Activated CD4-positive, alpha-beta T cell treated with anti-CD3 and anti-CD28 coated beads for 36 hours (primary cell): ENCODE measurements at places on chromosomes 12 and 14. TPM values are rescaled to one million over a fixed set of nuclear protein-coding genes. Genes with fewer than 3 reads are reported as not detected.

DNA sequence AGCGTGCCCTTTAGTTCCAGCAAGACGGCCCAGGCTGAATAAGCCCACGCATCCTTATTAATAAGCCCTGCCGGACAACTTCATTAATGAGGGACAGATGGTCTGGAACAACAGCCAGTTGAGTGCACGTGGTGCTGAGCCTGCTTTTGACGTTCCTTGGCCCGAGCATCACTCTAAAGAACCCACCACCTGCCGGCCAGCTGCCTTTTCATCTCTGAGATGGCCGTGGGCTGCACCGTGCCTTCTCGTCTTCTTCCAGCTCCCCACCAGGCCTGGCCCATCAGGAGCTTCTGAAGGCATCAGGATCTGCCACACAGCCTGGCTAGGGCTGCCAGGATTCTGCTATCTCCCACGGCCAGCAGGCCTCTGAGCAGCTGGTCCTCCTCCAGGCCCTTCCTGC lies 80.0 kb downstream of the AACS start:
- no peak for DNase-seq

- DNase-seq, result no peak
These were observed 152.8 kb upstream of the WSCD2 start for GRCh38 chr12:107976331-107976730.

GRCh38 chr12:109892748-109893147 lies 7.3 kb upstream of the TCHP start:
- peak; percentile 19 for DNase-seq

GRCh38 chr12:130595566-130595965 lies 120.5 kb downstream of the RIMBP2 start:
- DNase-seq, result no peak

- no peak for DNase-seq
These were observed 116.3 kb upstream of the PRICKLE1 start for GRCh38 chr12:42705863-42706262.

GRCh38 chr14:38442208-38442607 lies 186.3 kb upstream of the CLEC14A start:
- no peak for DNase-seq

DNA sequence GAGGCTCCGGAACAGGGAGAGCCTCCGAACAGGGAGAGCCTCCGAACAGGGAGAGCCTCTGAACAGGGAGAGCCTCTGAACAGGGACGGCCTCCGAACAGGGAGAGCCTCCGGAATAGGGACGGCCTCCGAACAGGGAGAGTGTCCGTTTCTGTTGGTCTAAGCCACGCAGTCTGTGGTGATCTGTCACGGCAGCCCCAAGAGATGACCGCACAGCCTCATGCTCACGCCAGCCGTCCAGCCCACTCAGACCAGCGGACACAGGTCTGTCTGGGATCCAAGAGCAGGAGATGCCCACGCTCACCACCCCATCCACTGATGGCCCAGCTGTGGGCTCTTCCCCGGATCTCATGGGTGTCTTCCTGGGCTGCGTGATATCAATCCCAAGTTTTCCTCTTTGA lies 33.3 kb downstream of the GALNT9 start:
- DNase-seq, result no peak

DNA sequence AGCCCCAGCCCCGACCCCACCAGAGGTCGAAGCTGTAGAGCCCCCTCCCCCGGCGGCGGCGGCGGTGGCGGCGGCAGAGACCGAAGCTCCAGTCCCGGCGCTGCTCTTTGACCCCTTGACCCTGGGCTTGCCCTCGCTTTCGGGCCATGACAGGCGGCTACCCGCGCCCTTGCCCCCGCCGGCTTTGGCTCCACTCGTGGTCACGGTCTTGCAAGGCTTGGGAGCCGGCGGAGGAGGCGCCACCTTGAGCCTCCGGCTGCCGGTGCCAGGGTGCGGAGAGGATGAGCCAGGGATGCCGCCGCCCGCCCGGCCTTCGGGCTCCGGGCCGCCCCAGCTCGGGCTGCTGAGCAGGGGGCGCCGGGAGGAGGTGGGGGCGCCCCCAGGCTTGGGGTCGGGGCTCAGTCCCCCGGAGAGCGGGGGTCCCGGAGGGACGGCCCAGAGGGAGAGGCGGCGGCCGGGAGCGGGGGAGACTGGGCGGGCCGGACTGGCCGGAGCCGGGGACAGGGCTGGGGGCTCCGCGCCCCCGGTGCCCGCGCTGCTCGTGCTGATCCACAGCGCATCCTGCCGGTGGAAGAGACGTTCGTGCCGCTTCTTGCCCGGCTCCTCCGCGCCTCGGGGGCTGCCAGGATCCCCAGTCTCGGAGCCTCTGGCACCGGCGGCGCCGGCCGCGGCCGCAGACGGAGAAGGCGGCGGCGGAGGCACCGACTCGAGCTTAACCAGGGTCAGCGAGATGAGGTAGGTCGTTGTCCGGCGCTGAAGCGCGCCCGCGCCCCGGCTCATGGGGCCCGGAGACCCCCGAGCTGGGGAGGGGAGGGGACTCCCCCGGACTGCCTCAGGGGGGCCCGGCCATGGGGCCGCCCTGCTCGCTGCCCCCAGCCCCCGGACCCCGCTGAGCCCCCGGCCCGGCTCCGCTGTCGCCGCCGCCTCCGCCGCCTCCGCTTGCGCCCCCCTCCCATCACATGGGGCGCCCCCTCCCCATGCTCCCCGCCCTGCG lies 778 bp downstream of the AGAP2 start:
- DNase-seq, result no peak

DNA sequence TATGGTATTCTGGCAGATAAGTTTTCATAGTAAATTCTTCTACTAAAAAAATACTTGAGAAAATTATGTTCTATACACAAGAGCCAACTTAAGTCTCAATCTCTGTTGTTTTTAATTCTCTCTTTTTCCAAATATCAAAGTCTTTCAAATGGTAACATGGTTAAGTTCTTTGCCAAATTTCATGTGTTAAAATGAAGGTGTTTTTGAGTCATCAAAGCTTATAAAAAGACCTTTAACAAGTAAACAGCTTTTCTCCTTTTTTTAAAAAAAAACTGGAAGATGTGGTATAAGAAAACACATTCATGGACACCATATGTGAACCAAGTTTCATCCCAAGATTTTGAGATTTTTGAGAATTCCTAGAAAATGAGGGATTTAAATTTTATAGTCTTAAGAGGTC lies 111.3 kb downstream of the FOXG1 start:
- DNase-seq, result no peak

GRCh38 chr12:32116897-32117296 lies 10.2 kb downstream of the BICD1 start:
- DNase-seq, result no peak

- no peak for DNase-seq
These were observed 98.3 kb downstream of the CFAP54 start for GRCh38 chr12:96587691-96588090.

GRCh38 chr12:12270226-12270625 lies 3.4 kb upstream of the LRP6 start:
- DNase-seq, result no peak

- no peak for DNase-seq
These were observed 3.4 kb downstream of the PTCSC3 start for GRCh38 chr14:36173161-36173560.

DNA sequence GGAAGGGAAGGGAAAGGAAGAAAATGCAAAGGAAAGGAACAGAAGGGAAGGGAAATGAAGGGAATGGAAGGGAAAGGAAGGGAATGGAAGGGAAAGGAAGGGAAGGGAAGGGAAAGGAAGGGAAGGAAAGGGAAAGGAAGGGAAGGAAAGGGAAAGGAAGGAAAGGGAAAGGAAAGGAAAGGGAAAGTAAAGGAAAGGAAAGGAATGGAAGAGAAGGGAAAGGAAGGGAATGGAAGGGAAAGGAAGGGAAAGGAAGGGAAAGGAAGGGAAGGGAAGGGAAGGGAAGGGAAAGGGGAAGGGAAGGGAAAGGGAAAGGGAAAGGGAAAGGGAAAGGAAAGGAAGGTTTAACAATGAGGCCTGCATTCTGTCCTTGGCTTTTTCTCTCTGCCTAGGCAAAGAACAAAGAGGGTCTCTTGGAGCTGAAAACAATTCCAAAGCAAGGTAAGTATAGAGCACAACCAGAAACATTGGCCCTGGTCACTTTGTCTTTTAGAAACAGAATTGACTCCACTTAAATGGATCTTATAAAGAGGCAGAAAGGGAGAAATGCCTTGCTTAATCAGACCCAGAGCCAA lies 525.9 kb upstream of the TMPO start:
- no peak for DNase-seq

DNA sequence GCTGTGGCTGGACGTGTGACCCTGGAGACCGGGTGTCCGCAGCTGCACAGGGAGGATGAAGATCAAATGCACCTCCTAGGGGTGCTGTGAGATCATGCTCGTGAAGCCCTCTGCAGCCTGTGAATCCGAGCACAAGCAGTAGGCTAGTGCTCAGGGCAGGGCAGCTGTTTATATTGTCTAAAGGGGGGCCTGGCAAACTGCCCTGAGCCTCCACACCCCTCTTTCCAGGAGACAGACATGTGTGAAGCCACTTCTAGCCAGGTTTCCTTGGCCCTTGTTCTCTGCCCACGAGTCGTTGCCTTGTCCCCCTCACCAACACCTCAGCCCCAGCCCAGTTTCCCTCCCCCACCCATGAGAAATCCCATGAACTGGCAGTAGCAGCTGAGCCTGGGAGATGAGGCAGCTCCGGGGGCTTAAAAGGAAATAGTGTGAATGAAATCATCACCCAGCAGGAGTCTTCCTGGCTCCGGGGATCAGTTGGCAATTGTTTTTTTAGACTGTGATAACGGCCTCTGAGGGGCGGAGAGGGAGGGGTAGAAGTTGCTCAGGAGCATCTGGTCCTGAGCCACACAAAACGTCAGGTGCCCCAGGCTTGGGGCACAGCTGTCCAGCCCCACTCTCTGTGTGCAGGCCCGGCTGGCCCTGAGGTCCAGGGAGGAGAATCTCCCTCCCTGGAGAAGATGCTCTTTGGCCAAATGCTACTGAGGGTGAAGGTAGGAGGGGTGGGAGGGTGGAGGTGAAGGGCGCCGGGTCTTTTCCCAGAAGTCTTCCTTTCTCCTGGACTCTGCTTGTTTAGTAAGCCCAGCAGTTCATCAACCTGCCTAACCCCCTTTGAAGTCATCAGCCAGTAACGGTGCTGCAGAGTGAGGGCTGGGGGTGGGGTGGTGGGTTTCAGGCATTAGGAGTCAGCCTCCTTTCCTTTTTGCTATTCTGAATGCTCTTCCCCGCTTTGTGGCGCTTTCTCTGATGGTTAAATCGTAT lies 4.0 kb downstream of the FGF6 start:
- DNase-seq, result no peak

DNA sequence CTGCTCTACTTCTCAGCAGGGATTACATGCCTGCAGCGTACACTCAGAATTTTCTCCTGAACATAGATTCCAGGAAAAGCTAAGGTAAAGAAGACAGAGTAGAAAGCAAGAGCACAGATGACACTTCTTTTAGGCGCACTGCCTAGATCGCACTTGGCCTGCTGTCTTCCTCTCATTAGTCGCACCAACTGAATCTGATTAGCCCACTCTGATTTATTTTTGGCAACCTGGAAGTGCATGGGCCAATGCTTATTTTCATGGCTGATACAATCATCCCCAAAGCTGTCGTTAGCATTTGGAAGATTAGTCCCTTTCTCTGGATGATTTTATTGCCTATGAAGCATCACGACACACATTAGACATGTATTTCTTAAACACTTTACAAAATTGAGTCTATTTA lies 152.5 kb downstream of the PTPRO start:
- no peak for DNase-seq

- peak; percentile 51 for DNase-seq
These were observed 386.8 kb downstream of the BCAT1 start for GRCh38 chr12:24561882-24562770.

GRCh38 chr12:68796399-68796798 lies 11.6 kb upstream of the MDM2 start:
- DNase-seq, result no peak

DTX1 gene
- total RNA-seq, result 12.9 TPM

SDSL gene
- total RNA-seq, result 3.9 TPM

HHIPL1 gene
- total RNA-seq, result 0.07 TPM

UBE3B gene
- total RNA-seq, result 25.7 TPM

MSI1 gene
- total RNA-seq, result 0.96 TPM

GPRC5A gene
- 0.35 TPM for total RNA-seq

GLI1 gene
- total RNA-seq, result 0.73 TPM

ADAMTS20 gene
- not detected for total RNA-seq

RPS29 gene
- total RNA-seq, result 481 TPM
